ENCODE measurements at places on chromosomes 6 and 20. TPM values are rescaled to one million over a fixed set of nuclear protein-coding genes. Genes with fewer than 3 reads are reported as not detected.
A peak's percentile ranks its signal among the peaks of the same experiment; 100 is the strongest.

- DNase-seq = no peak
These were observed 70.8 kb upstream of the SLC35B3 start for GRCh38 chr6:8506126-8506525.

GPX6 gene
- total RNA-seq = not detected

GRCh38 chr6:116963972-116964371 is 86.9 kb downstream of the RFX6 start:
- DNase-seq = no peak

GRCh38 chr6:18312368-18312767 is 48.0 kb upstream of the DEK start:
- no peak for DNase-seq

GRCh38 chr6:144286503-144287393 is 1.6 kb downstream of the UTRN start:
- DNase-seq = no peak

OR14J1 gene
- total RNA-seq = 0.09 TPM

TMEM151B gene
- total RNA-seq = 25.6 TPM

- DNase-seq = no peak
These were observed 87.8 kb downstream of the HFE start for GRCh38 chr6:26175033-26175427.

UBE2C gene
- 14.1 TPM for total RNA-seq

SLPI gene
- 0.82 TPM for total RNA-seq

DNA sequence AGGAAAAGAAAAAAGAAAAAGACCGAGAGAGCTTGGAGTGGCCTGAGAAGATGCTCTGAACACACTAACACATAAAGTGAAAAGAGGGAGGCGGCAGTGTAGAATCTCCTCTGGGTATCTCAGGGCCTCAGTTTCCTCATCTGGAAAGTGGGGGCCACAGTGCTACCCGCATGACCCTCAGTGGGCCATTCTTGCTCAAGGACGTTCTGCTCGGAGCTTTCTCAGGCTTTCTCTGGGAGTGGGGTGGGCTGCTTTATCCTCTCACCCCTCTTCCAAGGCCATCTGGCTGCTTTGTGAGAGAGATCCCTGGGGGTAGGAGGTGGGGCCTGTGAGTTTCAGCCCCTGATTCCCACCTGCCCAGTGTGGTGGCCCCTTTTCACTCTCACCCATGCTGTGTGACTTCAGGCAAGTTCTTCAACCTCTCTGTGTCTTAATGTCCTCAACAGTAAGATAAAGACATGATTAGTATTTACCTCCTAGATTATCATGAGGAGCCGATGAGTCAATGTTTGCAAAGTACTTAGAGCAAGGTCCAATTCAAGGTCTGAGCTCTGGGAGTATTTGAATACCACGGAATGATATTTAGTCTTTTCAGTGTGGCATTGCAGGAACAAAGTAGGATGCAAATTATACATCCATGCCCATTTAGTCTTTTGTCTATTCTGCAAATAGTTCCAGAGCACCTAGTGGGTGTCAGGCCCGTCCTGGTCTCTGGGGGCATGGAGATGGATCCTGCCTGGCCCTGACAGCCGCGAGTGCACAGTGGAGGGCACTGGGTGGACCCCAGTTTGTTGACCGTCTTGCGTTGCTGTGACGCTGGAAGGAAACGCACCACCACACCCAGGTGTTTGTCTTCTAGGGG is 34.3 kb downstream of the SRC start:
- no peak for DNase-seq

DNA sequence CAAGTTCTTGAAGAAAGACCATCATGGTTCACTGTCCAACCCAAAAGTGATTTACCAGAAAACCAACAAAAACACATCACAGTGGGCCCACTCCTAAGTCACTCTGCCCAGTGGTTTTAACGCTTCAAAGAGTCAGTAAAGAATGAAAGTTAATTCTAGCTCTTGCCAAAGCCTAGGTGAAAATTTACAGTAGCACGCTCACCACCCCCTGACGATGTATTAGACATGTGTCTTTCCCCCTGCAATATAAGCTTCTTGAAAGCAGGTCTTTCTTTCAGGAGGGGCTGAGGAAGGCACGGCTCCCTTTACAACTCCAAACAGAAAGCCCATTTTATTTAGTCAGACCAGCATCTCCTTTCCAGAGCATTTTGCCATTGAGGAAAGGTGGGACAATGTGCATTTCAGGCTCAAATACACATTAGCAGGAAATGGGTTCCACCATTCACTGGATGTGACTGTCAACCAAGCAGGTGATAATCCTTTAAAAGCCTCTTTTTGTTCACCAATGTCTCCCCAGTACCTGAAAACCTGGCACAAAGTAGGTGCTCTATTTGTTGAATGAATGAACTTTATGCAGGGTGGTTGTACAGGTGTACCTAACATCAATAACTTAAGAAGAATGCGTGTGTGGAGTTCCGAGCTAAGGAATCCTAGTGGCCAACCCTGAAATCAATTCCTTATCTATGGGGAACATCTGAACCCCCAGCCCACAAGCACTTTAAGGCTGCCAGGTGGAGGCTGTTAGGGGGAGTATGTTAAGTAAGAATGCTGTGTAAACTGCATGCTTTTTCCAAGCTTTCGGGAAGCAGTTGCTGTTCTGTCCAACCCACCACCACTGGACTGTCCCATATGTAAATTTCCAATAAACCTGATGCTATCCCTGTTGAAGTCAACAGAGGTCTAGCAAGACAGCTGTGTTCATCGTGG is 11.4 kb downstream of the EZR start:
- no peak for DNase-seq

GRCh38 chr6:64930681-64931080 is 776.3 kb downstream of the EYS start:
- DNase-seq = no peak

- no peak for DNase-seq
These were observed 20.8 kb downstream of the ADGRG6 start for GRCh38 chr6:142322504-142323198.

GRCh38 chr20:58235010-58235409 is 6.6 kb upstream of the ANKRD60 start:
- DNase-seq = no peak

- peak; percentile 39 for DNase-seq
These were observed 199.0 kb upstream of the KCNG1 start for GRCh38 chr20:51221791-51222408.

ROMO1 gene
- 49.3 TPM for total RNA-seq

DNA sequence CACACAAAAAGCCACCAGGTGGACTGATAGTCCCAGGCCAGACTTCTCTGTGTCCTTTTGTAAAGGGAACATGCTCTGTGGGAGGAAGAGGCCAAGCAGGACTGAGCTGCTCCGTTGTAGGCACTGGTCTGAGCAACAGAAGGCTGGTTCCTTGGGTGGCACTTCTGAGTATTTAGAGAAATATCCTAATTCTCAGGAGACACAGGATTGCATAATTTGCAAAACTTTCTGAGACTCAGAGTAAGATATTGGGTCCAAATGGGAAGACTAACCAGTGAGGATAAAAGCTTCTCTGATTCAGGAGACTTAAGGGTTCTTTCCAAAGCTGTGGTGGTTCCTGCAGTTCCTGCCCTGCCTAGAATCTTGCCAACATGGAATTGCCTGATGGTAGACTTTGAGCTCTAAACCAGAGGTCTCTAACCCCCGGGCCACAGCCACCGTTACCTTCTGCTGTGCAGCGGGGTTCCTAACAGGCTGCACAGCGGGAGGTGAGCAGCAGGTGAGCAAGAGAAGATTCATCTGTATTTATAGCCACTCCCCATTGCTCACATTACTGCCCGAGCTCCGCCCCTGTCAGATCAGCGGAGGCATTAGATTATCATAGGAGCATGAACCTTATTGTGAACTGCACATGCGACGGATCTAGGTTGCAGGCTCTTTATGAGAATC is 107.0 kb downstream of the OLIG3 start:
- DNase-seq = no peak

- DNase-seq = no peak
These were observed 5.7 kb downstream of the RING1 start for GRCh38 chr6:33213989-33214335.

KHDRBS2 gene
- total RNA-seq = 35.1 TPM

SLC52A3 gene
- 0.36 TPM for total RNA-seq

DNA sequence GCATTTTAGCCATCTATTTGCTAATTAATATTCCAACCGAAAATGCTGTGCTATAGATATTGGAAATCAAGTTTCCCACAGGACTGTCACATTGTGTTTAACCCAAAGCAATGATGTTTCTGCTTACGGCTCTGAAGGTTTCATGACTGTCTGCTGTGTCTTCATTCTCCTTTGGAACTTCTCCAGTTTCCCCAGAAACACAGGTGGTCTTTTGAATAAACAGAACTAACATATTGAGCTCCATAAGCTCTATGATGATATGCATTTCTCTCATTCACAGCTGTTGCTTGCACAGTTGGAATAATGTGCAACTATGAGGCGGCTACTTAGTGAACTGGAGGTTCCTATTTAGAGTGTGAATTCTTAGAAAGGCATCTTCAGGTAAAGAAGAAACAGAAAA is 266.0 kb upstream of the ID4 start:
- DNase-seq = no peak

- no peak for DNase-seq
These were observed 72.8 kb downstream of the RPS12 start for GRCh38 chr6:132887204-132887603.

GRCh38 chr6:42304053-42304712 is 86.5 kb upstream of the MRPS10 start:
- no peak for DNase-seq

C4A gene
- 13.5 TPM for total RNA-seq
